Activated naive CD8-positive, alpha-beta T cell treated with anti-CD3 and anti-CD28 coated beads, Interleukin-2, amount 50 U/mL, for 16 hours (primary cell): ENCODE measurements at places on chromosomes 3 and 15.

- no peak for DNase-seq
Measured at GRCh38 chr15:59456114-59456513, 18.1 kb downstream of the FAM81A start.

GRCh38 chr3:184827572-184827971 is 15.6 kb downstream of the VPS8 start:
- DNase-seq: no peak

- no peak for DNase-seq
Measured at GRCh38 chr3:58617338-58617761, 40.2 kb upstream of the FAM107A start.

GRCh38 chr3:95434491-95434890 is 1371.6 kb downstream of the NSUN3 start:
- DNase-seq: no peak

- no peak for DNase-seq
Measured at GRCh38 chr3:103083848-103084631, 649.2 kb downstream of the ZPLD1 start.

DNA sequence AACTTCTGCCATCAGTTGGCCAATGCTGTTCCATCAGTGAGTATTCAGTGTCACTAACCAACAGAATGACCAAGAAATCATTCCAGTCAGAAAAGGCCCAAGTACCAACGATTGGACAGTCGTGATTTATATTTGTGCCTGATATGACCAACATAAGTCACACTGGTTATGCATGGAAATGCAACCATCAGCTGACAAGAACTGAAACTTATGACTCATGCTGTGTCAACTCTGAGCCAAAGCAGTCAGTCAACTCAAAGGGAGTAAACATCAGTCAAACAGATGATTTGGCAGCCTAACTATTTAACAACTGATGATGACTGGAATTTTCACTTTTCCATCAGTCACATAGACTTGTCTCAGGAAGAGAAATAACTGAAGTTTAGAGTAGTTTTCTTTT is 142.4 kb downstream of the ANXA2 start:
- no peak for DNase-seq

DNA sequence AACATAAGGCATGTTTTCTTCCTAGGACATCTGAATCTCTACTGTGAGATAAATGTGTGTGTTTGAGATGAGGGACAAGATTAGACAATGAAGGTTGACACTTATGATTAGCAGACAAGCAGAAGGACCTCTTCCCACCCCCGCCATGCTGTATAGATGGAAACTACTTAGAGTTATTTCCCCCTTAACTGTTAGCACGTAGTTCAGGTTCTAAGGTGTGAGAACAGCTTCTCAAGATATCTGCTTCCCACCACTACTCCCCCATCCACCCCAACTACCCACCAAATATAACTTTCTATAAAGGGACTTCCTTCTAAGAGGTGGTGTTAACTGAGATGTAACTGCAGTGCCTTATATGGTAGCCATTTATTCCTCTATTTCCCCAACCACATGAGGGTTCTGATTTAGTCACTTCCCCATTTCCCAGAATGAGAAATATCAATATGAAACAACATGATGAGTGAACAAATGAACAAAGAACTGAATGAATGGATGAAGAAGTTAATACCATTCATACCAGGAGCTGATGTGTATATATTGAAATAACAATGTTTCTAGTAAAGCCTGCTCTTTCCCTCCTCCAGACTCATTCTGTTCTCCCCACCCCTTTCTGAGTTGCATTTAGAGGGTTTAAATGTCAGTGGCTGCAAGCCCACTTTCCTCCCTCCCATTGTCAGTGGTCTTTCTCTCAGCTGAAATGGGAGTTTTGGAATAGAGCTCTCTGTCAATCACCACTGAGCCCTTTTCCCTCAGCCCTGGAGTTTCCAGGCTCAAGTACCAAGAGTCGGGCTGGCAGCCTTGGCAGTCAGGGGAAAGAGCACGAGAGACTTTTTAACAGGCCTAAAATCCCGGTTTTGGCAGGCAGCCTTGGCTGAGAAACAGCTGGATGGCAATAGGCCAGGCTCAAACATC is 7.7 kb upstream of the RFTN1 start:
- DNase-seq: no peak

GRCh38 chr3:124275412-124275811 is 283.5 kb upstream of the ROPN1 start:
- no peak for DNase-seq

GRCh38 chr15:101810876-101811275 is 1.1 kb upstream of the OR4F15 start:
- DNase-seq: no peak
